ENCODE measurements at places on chromosomes 4 and X.

- no peak for DNase-seq
Observed at GRCh38 chr4:15902746-15903145, 35.8 kb downstream of the FGFBP1 start.

GRCh38 chr4:64967286-64967685 is 558.0 kb upstream of the TECRL start:
- no peak for DNase-seq

- no peak for DNase-seq
Observed at GRCh38 chr4:114028071-114028470, 48.6 kb upstream of the ARSJ start.

DNA sequence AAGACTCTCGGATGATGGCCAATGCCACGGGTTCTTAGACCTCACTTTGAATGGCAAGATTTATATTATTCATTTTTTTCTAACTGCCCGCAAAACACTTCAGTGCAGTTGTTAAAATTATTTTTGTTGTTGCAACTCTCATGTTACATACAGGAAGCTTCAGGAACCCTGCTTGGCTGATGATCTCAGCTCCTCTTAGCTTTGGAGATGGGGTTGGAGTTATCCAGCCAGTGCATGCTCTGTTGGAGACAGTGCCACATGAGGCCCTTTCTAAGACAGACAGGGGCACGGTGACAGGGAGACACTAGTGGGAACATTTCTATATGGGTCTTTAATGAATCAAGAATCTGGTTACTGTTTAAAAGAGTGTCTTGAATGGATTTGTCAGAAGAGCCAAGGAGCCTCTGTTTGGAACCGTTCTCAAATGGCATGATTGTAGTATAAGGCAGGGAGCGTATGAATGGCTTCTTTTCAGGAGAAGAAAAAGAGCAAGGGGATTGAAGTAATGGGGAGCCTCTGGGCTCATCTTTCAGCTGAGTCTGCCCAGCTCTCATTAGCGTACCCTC is 61.9 kb upstream of the ENPP6 start:
- DNase-seq: no peak

- DNase-seq: no peak
Observed at GRCh38 chr4:88752076-88752463, 54.4 kb upstream of the NAP1L5 start.

GRCh38 chr4:108029731-108030130 is 40.0 kb downstream of the HADH start:
- no peak for DNase-seq

DNA sequence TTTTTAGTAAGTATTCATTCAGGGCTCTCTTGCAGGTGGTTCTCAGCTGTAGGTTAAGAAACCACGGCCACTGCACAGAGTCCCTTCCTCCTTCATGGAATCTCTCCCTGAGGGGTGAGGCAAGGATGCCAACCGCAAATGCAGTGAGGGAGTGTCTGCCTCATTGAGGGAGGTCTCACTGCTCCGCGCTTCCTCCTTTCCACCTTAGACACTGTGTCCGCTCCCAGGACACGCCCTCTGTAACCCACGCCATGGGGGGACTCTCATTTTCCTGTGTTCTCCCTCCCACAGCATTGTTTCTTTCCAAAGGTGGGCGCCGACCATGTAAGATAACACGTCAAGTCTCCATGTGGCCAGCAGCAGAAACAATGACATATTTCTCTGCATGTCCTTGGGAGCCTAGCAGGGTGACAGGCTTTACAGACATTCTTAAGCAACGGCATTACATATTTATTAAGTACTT is 63.2 kb downstream of the SEPSECS start:
- DNase-seq: no peak

DNA sequence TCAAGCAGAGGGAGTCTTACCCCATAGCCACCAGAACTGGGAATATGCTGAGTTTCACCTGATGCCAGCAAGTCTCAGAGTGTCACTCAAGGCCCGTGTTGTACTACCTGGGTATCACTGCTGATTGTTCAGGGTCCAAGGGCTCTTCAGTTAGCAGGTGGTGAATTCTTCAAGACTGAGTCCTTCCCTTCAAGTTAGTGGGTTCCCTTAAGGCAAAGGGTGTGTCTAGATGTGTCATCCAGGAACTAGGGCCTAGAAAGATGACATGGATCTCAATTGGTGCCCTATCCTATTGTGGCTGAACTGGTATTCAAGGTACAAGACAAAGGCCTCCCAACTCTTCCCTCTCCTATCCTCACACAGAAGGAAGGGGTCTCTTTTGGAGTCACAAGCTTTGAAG is 159.9 kb upstream of the DIPK2B start:
- DNase-seq: no peak

DNA sequence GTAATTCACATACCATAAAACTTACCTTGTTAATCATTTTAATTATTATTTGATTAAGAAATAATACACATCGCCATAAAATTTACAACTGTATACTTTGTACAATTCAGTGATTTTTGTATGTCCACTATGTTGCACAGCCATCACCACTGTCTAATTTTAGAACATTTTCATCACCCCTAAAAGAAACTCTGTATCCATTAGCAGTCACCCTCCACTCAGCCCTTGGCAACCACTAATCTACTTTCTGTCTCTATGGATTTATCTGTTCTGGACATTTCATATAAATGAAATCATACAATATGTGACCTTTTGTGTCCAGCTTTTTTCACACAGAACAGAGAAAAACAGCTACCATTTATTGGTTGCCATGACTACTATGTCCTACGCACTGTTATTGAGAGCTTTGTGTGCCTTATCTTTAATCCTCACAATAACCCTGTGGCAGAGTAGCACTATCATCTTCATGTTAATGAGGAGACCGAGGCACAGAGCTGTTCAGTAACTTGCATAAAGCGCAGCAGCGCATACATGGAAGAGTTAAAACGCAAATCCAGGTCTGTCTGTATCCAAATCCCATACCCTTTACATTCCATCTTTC is 64.6 kb upstream of the PAGE1 start:
- DNase-seq: no peak

DNA sequence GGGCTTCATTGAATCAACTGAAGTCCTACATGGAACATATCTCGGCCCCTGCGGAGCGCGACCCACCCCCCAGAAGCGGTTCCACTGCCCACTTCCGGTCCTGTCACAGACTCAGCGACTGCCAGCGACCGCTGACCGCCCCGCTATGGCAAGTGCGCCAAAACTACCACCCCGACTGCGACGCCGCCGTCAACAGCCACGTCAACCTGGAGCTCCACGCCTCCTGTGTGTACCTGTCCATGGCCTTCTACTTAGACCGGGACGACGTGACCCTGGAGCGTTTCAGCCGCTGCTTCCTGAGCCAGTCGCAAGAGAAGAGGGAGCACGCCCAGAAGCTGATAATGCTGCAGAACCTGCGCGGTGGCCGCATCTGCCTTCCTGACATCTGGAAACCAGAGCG is 14.8 kb upstream of the FAM47A start:
- no peak for DNase-seq

GRCh38 chrX:137747244-137748043 is 181.5 kb downstream of the ZIC3 start:
- DNase-seq: no peak

- no peak for DNase-seq
Observed at GRCh38 chr4:100188829-100189228, 1.4 kb downstream of the DDIT4L start.

DNA sequence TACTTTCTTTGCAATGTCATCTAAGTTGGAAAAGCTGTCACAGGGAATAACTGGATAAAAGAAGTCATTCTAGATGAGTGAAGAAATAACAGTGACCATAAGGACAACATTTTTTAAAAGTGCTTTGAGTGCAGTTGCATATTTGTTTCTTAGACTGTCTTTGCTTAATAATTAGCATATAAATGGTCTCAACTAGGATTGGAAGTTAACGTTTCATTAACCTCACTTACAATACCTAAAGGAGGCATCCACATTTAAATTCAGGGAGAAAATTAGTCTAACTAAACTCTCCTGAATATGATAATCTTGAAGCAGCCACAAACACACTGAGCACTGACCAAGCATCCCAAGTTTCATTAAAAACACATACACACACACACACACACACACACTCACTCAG is 780.7 kb downstream of the PCDH18 start:
- no peak for DNase-seq

DNA sequence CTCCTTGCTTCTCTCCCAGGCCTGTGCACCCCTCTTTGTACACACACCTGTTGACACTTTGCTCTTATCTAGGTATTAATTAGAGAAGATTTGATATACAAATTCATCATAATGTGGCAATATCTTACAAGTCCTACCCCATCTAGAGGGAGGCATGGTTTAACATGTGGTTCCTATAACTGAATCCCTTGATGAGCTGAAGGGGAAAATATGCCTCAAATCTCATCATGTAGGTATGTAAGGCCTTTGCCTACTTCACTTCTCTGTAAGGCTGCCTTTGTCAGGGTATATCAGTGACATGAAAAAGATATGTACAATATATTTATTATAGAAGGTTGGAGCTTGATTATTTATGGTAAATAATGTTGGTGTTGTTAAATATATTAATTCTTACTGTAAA is 31.9 kb downstream of the HTR2C start:
- no peak for DNase-seq

- DNase-seq: no peak
Observed at GRCh38 chr4:17426222-17426621, 85.7 kb downstream of the QDPR start.

DNA sequence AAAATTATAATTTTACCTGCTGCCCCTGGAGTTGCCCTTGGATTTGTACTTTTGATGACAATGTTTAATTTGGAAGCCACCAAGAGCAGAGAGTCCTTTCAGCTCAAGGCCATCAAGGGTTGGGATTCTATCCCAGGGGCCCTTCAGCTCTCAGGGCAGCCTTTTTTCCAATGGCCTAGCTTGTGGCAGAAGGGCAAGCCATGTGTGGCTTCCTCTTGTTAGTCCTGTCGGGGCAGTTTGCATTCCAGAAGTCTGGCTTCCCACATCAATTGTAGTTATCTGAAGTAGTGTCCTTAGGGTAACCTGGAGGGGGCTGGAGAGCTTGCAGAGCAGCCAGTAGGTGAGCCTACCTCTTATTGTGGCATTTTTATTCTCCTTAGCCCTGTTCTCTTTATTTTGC is 569.4 kb downstream of the TRAM1L1 start:
- DNase-seq: no peak

- DNase-seq: peak; percentile 57
Observed at GRCh38 chr4:78612398-78613178, 61.0 kb downstream of the ANXA3 start.

DNA sequence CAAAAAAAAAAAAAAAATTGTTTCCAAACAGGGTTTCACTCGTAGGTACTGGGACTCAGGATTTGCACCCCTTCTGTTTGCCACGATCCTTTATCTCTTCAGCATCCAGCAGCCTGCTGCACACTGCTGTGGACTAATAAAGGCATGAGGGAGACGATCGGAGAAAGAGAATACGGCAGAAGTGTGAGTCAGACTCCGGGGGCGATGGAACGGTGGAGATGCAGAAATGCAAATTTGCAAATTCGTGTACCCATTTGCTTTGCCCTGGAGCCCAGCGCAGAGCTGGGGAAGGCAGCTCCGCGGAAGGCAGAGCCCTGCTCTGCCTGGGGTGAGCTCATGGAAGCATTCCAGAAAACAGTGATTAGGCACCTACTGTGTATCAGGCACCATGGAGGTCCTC is 270.3 kb downstream of the ASMT start:
- no peak for DNase-seq

DNA sequence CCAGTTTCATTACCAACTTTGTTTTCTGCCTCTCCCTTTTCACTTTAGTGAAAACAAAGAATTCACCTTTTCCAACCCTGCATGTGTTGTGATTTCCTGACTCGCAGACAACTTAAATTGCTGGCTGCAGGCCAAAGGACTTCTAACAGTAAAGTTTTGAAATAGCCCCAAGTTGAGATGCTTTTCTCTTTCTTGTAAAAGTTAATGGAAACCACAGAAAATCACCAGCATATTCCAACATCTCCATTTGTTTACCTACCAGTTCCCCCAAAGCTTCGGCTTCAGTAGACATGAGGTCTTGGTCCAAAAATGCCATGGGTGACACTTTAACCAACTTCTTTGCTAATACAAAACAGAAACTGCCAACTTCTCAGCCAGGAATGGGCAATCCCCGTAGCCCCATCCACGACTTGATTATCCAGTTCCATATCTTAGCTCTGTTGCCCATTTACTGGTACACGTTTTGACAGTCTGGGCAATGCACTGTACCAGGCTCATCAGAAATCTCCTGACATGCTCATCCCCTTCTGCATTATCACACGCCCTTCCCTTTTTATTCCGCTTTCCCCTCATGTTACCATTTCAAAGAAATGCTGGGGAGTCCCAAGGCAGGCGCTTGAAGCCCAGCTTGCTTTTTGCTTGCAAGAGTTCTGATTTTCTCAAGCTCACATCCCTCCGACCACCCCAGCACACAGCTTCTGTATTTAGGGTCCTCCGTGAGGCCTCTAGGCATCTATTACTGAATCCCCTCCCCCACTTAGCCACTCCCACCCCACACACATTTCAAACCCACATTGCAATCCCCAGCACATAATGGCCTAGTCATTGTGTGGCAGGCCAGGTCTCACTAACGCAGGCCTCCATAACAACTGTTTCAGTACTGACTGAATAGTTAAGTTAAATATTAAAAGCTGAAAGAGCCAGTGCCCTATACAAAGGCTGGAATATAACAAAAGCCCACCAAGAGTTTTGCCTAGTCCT is 137.9 kb upstream of the S100G start:
- DNase-seq: no peak

DNA sequence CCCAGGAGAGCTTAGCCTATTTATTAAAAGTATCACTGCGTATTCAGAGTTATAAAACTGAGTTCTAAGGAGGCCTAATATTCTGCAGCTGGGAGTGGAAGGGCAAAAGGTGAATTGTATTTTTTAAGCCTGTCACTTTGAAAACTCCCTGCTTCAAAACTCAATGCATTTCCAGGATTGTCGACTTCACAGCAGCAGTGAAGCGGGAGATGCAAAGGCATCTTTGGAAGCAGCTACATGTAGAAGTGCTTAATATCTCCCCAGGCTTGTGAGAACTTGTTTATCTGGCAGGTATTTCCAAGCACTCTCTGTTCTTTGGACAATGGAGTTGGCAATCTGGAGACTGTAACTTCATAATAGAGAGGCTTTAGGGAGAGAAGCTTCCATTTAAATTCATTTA is 717.5 kb upstream of the SLIT2 start:
- DNase-seq: no peak

- no peak for DNase-seq
Observed at GRCh38 chrX:13859724-13860123, 42.8 kb upstream of the GPM6B start.

DNA sequence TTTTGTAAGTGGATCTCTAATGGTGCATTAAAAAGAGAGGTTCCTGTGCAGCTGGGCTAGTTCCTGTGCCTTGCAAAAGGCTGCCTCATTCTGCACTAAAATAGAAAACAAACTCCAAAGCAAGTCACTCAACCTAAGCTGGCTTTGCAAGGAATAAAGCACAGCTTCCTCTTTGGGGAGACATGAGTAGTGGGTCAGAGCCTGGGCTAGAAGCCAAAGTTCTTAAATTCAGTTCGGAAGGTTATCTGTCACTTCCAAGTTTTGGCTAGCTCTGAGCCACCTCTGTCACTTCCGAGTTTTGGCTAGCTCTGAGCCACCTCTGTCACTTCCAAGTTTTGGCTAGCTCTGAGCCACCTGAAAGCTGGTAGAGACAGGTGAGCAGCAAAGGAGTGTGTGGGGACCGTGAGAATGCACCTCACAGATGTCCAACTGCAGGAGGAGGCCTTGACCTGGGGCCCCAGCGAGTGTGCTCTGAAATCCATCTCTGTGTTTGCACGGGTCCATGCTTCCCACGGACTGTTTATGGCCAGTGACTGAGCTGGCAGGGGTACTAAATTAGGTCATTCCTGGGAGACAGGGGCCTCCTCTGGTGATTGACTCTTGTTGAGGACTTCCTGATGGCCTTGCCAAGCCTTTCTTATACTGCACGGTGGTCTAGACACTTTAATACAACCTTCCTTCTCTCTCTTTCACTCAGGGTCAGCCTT is 36.4 kb upstream of the MAMLD1 start:
- no peak for DNase-seq
